ENCODE measurements at places on chromosomes 12 and 14. TPM values are rescaled to one million over a fixed set of nuclear protein-coding genes. Genes with fewer than 3 reads are reported as not detected.

DNA sequence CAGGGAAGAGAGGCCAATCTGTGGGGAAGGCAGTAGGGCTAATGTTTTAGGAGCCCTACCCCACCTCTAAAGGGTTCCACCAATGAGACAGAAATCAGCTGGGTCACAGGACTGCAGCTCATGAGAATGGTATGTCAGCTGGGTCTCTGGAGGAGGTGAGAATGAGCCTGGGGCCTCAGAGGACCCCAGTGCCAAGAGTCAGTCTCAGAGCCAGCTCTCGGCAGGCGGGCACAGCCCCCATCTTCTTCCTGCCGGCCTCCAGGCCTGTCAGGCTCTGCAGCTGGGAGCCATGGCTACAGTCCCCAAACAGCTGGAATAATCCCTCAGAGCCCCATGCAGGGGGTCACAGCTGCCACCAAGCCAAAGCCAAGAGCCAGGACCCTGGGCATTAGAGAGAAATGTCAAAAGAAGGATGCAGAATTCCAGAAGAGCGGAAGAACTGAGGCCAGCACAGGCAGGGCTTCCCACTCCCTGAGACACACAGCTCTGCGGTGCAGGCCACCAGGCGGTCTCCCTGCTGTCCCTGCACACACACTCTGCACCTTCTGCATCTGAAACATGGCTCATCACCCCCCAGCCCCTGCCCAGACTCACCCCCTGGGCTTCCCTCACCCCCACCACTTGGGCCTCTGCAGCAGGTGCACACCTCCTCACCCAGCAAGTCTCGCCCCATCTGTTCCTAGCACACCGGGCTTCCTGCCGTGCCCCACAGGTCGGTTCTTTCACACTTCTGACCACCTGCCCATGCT lies 26.0 kb downstream of the ITPK1 start:
- no peak for DNase-seq

DNA sequence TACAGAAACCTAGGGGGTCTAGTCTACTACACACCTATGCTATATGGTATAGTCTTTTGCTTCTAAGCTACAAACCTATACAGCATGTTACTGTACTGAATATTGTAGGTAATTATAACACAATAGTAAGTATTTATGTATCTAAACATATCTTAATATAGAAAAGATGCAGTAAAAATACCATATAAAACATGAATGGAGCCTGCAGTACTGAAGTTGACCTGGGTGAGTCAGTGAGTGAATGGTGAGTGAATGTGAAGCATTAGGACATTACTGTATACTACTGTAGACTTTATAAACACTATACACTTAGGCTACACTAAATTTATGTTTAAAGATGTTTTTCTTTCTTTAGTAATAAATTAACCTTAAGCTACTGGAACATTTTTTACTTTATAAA lies 13.1 kb upstream of the ABCD2 start:
- no peak for DNase-seq

- no peak for DNase-seq
Observed at GRCh38 chr14:68377459-68377858, 415.4 kb downstream of the ZFP36L1 start.

GRCh38 chr12:89247967-89248366 lies 104.3 kb downstream of the DUSP6 start:
- DNase-seq, result no peak

GRCh38 chr12:6927379-6928021 lies at the start of gene ATN1:
ATN1 (plus strand) TSS chr12:6927959; CDS start chr12:6934002, 6,043 bp downstream.
- DNase-seq, result no peak

GRCh38 chr14:94126800-94127199 lies 2.6 kb downstream of the IFI27L2 start:
- no peak for DNase-seq

DNA sequence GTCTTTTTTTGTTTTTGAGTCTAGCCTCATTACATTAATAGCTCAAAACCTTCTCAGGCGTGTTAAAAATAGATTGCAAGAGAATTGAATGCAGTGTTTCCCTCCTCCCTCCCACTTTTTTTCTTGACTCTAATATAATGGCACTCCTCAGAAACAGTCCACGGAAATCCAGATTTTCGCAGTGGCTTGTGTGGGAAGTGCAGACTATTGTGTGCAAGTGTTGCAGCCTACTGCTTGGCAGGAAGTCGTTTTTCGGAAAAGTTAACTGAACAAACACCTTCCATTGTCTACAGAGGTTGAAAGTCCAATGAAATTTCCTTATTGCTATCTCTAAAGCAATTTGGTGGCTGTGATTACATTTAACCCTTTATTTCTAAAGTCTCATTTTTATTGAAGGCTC lies 147.9 kb upstream of the E2F7 start:
- DNase-seq, result peak; percentile 89

DNA sequence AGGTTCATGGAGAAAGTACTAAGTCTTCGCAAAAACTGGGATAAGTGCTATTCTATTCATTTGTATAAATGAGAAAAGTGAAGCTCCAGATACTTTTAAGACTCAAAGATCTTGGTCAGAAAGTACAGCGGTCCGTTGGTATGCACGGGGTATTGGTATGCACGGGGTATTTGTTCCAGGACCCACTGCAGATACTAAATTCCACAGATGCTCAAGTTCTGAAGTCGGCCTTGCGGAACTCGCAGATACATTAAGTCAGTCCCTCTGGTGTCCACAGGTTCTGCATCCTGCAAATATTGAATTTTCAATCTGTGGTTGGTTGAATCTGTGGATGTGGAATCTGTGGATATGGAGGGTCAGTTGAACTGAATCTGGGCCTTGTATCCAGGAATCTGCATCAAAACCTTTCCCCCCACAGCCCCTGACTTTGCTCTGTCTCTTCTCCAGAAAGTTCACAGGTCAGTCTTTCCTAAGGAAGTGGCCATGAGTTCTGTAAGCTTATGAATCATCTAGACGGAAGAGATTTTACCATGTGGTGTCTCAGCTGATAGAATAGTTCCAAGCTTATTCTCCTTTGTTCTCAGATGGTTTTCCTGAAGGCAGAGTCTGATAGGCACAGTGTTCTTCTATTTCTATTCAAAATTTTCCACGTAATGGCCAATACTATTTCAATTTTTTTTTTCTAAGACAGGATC lies 274.7 kb downstream of the NEDD1 start:
- DNase-seq, result no peak

DNA sequence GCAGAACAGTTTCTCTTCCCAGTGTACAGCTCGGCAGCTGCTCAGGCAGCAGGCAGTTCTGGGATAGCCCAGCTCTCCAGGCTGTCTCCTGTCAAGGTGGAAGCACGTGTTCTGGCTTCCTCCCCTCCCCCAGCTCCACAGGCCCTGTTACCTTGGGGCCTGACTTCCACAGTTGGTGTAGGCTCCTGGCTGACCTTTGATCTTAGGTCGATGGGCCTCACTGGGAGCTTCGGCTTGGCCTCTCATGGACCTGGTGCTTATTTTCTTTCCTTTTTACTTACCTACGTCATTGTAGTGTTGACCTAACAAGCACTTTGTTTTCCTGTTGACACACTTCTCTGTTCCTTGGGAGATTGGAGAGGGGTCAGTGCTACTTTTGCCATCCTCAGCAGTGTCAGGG lies 17.0 kb downstream of the DLST start:
- DNase-seq, result no peak

DNA sequence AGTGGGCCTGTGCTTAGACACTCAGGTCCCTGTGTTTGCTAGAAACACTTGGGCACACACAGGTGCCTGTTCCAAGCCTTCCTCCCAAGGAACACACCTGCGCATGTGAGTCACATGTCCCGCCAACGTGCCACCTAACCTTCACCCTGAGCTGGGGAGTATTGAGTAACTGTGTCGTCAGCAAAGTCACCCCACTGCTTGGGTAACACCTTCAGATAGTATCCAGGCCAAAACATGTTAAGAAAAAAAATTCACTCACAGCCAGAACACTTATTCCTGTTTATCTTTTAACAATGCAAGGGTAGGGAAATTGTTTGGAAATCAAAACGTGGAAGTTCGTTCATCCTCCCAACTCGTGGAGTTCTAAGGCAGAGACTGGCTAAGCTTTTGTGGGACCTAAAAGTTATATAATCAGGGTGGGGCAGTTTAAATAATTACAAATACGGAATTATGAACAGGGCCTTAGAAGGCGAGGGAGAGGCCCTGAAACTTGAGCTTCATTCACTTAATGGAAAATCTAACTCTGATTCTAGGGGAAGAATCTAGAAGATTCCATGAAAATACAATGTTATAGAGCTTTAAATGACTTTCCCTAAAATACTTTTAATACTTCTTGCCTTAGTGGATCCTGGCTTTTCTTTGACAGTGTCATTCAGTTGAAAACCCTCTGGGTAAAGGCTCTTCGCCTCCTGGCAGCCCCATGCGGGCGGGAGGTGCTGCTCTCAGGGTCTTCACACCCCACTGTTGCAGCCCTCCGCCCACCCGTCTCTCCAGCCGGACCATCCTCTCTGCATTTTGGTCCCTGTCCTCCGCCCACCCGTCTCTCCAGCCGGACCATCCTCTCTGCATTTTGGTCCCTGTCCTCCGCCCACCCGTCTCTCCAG lies 30.3 kb upstream of the ADIPOR2 start:
- DNase-seq, result peak; percentile 15

- DNase-seq, result no peak
Observed at GRCh38 chr14:76581592-76581991, 179.7 kb upstream of the VASH1 start.

DNA sequence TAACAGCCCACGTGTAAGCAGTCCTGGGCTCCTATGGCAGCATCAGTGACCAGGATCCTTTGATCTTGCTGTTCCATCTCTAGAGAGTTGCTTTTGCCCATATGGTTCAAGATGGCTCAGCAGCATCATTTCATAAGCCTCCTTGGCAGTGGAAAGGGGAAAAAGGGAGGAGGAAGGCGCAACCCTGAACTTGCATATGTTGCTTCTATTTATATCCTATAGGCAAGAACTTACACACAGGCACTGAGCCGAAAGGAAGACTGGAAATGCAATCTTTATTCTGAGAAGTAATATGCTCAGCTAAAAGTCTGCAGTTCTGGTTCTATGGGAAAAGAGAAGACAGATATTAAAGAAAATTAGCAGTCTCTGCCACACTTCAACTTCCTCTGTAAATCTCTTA lies 167.7 kb upstream of the PLXNC1 start:
- DNase-seq, result no peak

DHRS4L2 gene
- 15.8 TPM for total RNA-seq

TCL1B gene
- not detected for total RNA-seq

IL22 gene
- not detected for total RNA-seq

FAM161B gene
- 1.5 TPM for total RNA-seq
